Fibroblast of skin of scalp (primary cell): ENCODE measurements at places on chromosomes 16 and 17.

- DNase-seq, result no peak
Observed at GRCh38 chr17:75499313-75500022, 15.9 kb downstream of the CASKIN2 start.

GRCh38 chr17:57432507-57433277 lies 176.4 kb downstream of the MSI2 start:
- DNase-seq, result no peak

DNA sequence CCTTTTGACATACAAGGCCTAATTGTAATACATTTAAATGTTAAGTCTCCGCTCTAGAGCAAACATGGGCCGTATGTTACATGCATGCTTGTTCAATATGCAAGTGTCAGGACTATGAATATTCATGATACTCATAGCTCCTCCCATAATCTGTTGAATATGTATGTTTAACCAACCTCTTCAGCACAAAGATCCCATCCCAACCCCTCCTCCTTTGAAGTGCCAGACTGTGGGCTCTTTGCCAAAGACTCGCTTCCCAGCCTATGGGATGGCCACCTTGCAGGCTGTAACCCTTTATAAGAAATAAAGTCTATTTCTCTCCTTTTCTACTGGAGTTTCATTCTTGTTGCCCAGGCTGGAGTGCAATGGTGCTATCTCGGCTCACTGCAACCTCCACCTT lies 156.2 kb downstream of the ABCC12 start:
- no peak for DNase-seq

DNA sequence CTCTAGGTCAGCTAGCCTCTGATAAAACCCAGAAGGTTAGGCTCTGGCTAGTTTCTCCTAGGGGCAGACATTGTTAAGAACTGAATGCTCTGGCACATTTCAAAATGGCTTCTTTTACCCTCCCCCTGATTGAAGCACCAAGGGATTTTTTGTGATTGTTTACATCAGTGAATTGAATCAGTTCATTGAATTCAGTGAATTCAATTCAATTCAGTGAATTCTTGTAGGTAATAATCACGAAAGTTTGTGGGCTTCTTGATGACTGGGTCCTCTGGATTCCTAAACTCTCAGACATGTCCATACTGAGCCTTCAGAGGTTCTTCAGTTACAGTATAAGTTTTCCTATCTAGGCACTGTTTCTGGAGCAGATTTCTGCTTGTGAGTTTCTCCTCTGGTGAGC lies 135.2 kb upstream of the ELAC2 start:
- DNase-seq, result peak; percentile 69

DNA sequence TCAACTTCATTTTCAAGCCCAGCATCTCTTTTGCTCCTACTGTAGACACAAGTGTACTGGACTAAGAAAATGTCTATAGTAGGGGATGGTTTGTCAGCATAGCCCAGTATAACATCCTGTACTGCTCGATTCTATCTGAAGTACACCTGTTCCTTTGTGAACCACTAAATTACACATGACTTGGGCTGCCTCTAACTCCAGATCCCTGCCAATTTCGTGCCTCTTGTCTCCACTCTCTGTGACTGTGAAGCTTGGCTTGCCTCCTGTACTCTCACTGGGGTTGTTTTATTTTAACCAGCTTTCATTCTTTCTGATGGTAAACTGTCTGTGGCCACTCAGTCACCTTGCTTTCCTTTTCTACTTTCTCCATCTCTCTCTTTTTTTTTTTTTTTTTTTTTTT lies 24.5 kb downstream of the GFOD2 start:
- DNase-seq, result no peak

GRCh38 chr17:48575066-48575582 lies 3.0 kb downstream of the HOXB4 start:
- DNase-seq, result no peak

DNA sequence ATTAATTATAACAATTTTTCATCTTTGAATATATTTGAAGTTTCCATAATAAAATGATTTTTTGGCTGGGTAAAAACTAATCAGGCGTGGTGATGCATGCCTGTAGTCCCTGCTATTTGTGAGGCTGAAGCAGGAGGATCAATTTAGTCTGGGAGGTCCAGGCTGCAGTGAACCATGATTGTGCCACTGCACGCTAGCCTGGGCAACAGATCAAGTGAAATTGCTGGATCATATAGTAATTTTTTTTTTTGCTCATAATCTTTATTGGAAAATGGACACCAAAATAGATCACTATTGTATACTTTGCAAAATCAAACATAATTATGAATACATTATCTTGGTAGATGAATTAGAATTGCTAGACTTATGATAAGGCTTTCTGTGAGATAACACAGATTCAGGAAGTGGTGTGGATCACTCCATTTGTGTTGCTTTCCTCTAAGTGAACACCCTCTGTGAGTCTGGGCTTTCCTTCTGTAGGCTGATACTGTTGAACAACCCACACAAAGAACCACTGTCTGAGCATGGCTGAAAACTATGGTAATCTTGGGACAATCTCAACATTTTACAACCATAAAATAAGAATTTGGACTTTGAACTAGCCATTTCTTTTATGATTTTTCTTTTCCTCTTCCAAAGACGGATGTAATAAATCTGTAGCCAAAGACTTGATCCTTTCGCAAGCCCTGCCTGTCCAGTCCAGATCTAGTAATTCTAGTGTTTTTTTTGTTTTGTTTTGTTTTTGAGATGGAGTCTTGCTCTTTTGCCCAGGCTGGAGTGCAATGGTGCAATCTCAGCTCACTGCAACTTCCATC lies 5.6 kb upstream of the ST3GAL2 start:
- DNase-seq, result no peak

- peak; percentile 77 for DNase-seq
Observed at GRCh38 chr17:45098869-45099616, 33.3 kb downstream of the PLCD3 start.

DNA sequence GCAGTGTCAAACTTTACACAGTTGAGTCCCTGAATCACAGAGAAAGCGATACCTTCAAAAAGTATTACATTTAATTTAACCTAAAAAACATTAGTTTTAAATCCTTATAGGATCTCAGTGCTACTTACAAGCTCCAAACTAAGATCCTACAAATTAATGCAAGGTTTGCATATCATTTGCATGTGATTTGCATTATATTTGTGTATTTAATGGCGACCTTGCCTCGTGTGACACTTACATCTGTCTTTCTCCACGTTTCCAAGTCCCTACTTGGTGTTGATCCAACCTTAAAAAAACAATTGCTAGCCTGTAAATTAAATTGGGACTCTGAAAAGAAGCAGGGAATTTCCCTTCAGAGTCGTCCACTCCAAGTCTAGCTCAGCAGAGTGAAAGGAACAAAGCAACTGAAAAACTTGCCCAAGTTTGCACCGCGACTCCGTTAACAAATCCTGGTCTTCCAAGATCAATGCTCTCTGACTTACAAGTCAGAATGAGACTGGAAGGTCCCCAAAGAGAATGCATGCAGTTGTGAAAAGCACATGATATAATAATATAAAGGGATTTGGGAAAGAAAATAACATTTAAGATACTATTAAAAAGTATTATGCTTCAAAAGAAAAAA lies 739 bp upstream of the FAM117A start:
- DNase-seq, result no peak

- DNase-seq, result no peak
Observed at GRCh38 chr17:78180083-78180482, 6.8 kb downstream of the TK1 start.

DNA sequence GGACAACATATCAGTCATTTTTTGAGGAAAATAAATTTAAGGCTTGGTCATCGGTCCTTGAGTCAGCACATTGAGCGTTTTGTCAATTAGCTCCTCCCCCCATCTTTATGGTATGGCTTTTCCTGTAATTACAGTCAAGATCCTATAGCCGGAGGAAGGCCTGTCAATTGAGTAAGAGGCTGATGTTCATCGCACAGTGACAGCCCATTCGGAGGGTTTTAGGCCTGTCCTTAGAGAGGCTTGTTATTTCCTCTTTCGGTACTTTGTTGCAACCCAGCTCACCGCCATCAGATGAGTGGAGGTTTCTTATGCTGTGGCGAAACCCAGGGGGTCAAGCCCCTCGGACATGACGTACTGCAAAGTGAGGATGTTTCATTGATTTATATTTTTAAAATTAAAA lies 395.2 kb downstream of the WWOX start:
- no peak for DNase-seq

GRCh38 chr16:50473356-50473945 lies 74.7 kb upstream of the NKD1 start:
- DNase-seq, result no peak

DNA sequence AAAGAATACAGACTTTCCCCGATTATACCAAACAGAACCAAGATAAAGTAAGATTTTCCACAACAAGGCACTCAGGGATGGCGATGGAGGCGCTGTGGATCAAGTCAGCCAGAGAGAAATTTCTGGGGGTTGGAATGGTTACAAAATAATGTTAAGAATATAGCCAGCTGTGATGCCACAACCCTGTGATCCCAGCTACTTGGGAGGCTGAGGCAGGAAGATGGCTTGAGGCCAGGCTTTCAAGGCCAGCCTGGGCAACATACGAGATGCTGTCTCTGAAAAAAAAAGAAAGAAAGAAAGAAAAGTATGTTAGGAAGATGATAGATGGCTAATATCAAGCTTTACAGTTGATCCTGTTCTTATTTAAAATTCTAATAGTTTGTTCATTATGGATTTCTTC lies 10.6 kb upstream of the ALOX12 start:
- no peak for DNase-seq

- no peak for DNase-seq
Observed at GRCh38 chr16:58034774-58035173, 9.2 kb downstream of the MMP15 start.

DNA sequence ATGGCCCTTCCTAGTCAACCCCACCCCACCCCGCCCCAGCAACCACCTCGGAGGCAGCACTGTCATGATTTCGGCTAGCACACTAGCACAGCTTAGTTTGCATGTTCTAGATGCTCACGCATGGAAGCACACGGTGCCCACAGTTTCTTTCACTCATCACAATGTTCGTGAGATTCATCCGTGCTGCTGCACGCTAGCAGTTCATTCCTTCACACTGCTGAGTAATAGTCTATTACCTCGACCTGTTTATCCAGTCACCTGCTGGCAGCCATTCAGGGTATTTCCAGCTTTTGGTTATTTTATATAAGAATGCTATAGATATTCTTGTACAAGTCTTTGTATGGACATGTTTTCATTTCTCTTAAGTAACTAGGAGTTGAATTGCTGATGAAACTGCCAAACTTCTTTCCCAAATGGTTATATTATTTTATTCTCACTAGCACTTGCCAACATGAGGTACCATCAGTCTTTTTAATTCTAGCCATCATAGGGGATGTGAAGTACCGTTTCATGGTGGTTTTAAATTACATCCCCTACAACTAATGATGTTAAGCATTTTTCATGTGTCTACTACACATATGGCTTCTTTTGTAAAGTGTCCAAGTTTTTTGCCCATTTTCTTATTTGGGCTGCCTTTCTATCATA lies 75.7 kb downstream of the CYTH1 start:
- DNase-seq, result no peak

DNA sequence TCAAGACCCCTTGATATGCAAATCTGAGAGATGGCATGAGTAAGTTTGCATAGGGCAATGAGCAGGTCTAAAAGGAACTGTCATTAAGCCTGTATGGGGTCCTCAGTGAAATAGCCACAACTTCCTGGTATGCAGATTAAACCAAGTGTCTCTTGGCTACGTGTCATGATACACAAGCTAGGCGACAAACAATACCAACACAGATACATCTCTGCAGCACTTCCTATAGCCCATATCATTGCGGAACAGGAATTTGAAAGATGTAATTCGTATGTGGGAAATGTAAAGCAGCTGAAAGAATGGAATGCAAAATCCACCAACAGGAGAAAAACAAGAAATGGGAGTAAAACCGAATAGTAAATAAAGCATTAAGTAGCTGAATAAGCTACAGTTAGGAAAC lies 12.9 kb downstream of the PRSS22 start:
- no peak for DNase-seq

DNA sequence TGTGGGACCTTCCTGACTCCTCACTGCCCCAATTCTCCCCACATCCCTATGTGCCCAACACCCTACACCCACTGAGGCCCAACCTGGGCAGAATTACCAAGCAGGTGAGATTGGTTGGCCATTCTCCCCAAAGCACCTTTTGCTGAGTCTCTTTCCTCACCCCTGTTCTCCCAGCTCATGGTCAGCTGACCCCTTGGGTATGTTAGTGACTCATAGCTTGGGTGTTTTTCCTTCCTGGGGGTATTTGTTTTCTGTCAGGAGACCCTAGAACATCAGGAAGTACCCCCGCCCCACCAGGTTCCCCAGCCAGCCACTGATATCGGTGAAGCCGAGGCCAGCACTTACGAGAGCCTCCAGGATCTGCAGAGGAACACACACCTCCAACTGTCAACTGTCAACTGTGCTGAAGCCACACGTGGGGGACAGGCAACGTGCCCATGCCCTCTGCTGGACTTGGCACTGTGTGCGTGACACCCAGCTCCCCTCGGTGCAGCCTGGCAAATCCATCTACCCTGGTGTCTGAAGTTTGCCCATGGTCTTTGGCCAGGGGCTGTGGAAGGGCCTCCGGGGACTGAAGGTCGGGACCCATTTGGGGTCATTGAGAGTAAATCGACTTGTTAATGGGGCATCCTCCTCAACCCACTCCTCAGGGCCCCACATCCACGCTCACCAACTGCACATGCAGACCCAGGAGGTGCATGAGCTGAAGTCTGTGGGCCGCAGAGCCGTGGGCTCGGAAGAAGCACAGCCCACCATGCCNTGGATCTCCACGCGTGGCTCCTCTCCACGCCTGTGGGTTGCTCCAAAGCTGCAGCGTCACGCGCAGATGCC lies 53.1 kb downstream of the METRNL start:
- DNase-seq, result no peak

DNA sequence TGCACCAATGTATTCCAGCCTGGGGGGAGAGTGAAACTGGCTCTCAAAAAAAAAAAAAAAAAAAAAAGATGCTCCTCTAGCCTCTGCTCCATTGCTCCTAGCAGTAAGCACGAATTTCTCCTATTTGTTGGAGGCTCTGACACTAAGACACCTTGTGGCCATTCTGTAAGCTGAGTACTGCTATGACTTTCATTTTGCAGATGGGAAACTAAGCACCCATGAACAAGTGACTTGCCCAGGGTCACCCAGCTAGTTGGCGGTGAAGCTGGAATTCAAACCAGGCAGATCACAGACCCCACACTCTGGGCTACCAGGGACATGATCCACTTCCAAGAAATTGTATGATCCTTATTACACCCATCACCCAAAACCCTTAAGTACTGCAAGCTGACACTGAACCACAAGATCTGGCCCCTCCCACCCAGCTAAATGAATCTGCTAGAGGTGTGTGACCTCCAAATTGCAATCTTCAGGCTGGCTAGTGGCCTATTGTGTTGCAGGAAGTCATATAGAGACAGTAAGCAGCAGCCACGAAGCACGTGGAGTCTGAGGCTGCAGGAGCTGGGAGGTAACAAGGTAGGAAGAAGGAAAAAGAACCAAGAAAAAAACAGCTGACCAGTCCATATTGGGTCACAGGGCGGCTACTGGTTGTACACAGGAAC lies 209.4 kb downstream of the XYLT1 start:
- DNase-seq, result no peak

GRCh38 chr17:40457964-40458791 lies 14.9 kb downstream of the IGFBP4 start:
- peak; percentile 96 for DNase-seq
